ENCODE measurements at places on chromosomes 12 and 14.

DNA sequence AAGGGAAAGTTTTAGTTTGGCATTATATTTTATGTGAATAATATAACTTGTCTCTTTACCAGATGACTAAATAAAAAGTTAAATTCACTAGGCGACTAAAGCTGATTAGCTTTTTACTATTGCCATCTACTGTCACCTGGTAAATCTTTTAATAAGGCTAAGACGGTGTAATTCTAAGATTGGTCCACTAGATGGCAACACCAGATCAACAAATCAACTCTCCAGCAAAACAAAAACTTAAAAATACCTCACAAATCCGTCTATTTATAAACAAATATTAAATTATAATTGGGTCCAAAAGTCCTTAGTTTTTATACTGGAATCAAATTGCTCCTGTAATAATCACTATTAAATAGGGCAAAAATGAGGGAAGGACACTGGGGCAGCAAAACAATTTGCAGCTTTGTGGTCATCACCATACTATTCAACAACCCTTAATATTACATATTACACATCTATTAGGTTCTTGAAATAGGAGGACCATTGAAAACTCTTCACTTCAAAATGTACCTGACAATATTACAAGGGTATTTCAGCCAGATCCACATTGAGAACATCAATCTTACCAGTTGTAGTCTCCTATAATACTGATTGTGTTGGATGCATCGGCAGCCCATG lies 47.9 kb downstream of the GALC start:
- DNase-seq = peak; percentile 45

GRCh38 chr12:75852143-75852542 lies 179.4 kb downstream of the PHLDA1 start:
- peak; percentile 22 for DNase-seq

- no peak for DNase-seq
Observed at GRCh38 chr12:47983541-47984115, 20.2 kb downstream of the TMEM106C start.

GRCh38 chr12:64236549-64236948 lies 14.5 kb upstream of the KICS2 start:
- peak; percentile 28 for DNase-seq

DNA sequence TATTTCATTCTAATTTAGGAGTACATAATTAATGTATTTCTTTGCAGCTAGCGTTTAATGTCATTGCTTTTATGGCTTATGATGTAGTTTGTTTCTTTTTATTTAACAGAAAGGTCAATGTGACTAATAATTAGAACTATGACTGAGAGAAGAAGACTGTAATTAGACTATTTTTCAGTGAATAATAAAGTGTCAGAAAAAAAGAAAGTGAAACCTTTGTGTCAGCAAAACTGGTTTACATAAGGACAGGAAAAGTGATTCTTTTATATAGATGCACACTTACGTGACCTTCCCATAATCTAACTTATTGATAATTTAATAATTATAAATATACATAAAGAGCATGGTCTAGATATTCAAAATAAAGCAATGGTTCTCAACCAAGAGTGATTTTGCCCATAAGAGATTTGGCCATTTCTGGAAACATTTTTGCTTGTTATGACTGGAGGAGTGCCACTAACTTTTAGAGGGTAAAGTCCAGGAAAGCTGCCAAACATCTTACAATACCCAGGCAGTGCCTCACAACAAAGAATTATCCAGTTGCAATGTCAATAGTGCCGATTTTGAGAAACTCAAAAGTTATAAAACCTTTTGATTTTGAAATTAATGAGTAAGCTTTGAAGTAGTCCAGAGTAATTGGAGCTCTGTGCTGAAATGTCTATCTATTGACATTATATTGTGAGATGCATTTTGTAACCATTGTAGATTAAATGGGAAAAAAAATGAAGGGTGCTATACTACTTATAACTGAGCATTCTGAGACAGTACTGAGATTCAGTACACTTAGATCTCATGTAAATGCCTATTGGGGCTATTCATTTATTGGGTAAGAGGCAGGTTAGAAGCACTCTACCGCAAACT lies 227.1 kb downstream of the C12orf50 start:
- peak; percentile 71 for DNase-seq

DNA sequence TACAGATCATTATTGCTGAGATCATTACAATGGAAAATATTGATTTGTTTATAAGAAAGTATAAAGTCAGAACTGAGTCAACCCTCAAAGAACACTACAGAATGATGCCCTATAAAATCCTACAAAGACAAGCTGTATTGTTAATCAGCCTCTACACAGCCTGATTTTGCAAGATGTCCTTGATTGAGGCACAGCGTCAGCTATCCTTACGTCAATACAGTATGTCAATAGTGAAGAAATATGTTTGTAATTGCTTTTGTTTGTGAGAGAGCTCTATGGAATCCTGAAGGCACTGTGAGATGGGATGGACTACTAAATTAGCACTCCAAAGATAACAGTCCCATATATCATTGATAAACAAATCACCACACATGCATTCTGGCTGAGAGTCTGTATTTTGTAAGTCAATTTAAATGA lies 70.7 kb downstream of the RASSF9 start:
- DNase-seq = no peak

GRCh38 chr14:81302638-81303037 lies 81.9 kb upstream of the GTF2A1 start:
- no peak for DNase-seq

GRCh38 chr14:57796556-57796955 lies 69.3 kb downstream of the SLC35F4 start:
- no peak for DNase-seq

DNA sequence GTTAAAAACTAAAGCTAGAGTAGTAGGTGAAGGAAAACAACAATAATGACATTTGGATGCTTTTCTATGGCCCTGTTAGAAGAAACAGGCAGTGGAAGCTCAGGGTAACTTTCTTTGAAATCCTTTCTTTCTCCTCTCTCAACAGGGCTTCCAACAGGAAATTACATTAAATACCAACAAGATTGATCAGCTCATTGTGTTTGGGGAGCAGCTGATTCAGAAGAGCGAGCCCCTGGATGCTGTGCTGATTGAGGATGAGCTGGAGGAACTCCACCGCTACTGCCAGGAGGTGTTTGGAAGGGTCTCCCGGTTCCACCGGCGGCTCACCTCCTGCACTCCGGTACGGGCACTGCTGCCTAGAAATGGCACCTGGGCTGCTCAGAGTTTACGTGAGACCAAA lies 81.5 kb downstream of the ESR2 start:
- no peak for DNase-seq

GRCh38 chr12:92848740-92849139 lies 80.4 kb downstream of the EEA1 start:
- no peak for DNase-seq

DNA sequence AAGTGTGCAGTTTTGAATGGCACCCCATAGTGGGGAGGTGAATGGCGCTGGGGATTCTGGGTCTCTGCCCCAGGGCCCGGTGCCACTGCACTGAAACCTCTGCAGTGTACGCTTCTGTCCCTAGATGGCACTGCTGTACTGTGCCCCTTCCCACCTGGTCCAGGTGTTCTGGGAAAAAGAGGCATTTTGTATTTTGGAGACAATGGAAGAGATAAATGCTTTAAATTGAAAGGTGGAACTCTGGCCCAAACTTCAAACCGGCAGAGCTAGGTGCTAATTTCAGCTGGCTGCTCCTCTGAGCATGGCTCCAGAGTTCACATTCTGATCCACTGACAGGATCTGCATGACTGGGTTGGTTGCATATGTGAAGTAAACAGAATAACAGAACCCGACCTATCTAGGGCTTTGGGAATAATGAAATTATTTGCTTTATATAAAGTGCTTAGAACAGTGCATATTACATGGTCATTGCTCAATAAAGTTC lies 52.2 kb downstream of the KRT80 start:
- no peak for DNase-seq

- DNase-seq = peak; percentile 12
Observed at GRCh38 chr12:8697120-8697475, 693 bp upstream of the RIMKLB start.

DNA sequence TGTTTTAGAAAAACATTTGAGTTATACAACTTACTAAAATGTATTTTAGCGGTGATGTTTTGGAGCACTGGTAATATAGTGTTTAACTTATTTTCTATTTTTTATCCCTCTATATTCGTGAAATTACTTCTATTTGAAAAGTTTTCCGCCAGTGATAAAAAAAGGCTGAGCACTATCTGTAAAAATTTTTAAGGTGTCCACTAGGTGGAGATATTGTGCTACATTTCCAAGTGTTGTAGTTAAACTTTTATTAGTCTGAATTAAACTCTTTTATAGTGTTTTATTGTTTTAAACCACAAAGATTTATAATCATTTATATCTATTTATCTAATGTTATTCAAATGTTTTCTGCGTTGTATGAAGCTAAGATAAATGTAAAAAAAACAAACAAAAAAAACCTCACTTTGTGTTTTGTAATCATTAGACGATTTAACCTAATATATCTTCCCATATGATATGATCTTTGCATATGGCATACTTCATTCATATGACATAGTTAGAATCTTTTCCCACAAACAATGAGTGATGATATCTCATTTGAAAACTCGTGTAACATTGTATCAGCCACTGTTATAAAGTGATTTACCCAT lies 11.8 kb downstream of the ALG10B start:
- DNase-seq = peak; percentile 32

GRCh38 chr12:9707864-9708808 lies 24.8 kb downstream of the CLECL1 start:
- peak; percentile 59 for DNase-seq

DNA sequence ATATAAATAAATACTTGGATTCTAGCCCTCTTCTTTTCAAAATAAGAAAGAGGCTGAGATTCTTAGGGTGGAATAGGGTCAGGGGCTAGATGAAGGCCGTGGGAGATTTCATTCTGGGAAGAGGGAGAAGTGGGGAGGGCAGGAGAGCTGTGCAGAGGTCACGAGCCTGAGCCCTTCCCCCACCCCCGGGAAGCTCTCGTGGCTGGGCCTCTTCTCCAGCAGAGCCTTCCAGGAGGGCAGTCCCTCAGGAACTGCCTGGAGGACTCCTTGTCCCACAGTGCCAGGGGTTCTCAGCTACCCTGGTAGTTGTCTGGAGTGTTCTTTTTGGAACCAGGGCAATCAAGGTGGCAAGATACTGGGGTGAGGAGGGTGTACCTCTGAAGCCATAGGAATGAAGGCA lies 94.0 kb downstream of the ESR2 start:
- no peak for DNase-seq

GRCh38 chr12:48688836-48689235 lies 6.8 kb upstream of the KANSL2 start:
- no peak for DNase-seq

GRCh38 chr12:30457621-30458289 lies 237.9 kb downstream of the IPO8 start:
- DNase-seq = peak; percentile 78

- no peak for DNase-seq
Observed at GRCh38 chr12:118220702-118221101, 84.8 kb downstream of the PEBP1 start.

GRCh38 chr12:12704593-12705230 lies 8.7 kb upstream of the GPR19 start:
- DNase-seq = peak; percentile 94

DNA sequence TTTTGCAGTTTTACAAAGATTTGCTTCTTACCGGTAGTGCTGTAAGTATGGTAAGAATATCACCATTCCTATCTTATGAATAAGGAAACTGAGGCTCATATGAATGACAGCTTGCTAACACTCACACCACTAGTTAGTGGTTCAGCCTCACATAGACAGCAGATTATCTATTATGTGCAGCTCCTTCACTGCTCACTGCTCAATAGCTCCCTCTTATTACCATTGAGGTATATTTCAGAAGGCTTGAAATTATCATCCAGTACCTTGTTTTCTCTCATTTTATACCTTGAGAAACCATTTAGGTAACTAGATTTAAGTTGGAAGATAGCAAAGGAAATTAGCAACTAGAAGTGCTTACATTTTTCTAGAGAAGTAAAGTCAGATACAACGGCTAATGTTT lies 15.5 kb downstream of the RIC8B start:
- DNase-seq = no peak
